ENCODE measurements at places on chromosomes 3 and 15.
A peak's percentile ranks its signal among the peaks of the same experiment; 100 is the strongest.

GRCh38 chr3:126134219-126134975 is 46.0 kb downstream of the ALDH1L1 start:
- peak; percentile 53 for DNase-seq

DNA sequence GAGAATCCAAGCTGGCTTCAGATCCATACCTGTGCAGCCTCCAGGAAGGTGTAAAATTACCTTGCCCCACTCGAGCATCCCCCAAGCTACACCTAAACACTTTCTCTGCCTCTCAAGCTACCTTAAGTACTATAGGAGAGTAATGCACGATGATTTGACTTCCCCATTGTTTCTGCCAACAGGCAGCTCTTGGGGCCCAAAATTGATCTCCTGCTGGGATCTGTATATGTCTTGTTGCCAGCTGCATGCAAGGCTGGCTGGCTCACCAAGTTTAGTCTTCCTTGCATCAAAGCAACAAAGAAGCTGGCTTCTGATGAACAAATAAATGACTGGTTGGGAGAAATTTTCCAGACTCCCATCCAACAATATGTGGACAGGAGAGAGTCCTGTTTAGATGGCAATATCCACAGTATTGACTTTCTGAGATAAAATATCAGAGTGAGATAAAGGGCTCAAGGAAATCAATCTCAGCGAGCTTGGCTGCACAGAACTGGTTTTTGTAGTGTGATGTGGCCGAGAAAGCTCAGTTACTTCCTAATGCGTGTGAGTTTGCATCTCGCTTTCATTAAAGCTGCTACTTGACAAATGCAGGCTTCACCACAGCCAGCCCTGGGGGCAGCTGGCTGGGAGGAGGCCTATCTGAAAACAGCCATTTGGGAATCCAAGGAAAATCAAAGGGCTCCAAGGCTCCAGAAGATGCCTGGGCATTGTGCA is 140.7 kb downstream of the MINAR1 start:
- DNase-seq: no peak

- peak; percentile 56 for DNase-seq
Measured at GRCh38 chr15:70100474-70101341, 3.0 kb upstream of the TLE3 start.

GRCh38 chr3:183534249-183534648 is 21.3 kb downstream of the KLHL6 start:
- no peak for DNase-seq

All from CD4-positive, alpha-beta T cell (primary cell).